ENCODE measurements at places on chromosomes 6 and 20.
A peak's percentile ranks its signal among the peaks of the same experiment; 100 is the strongest.

DNA sequence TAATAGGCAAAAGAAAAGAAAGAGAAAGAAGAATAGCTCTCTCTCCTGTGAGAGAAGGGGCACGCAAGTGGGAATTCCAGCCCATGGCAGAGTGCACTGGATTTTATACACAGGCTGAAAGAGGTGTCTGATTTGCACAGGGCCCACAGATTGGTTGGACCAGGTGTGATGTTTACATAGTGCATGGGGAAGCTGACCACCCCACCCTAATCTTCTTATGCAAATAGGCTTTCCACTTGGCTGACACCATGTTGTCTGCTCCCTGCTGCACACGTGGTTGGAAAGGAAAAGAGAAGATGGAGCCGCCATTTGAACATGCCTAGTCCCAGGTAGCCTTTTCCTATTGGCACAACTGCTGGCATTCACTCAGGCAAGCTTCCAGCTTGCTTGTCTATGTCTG is 20.2 kb downstream of the MICA start:
- no peak for DNase-seq

- no peak for DNase-seq
These were observed 2.7 kb downstream of the CTSA start for GRCh38 chr20:45893831-45894230.

- DNase-seq: peak; percentile 72
These were observed at the start of the genes HSPA1A and HSPA1L for GRCh38 chr6:31815025-31815838. HSPA1A (plus strand) TSS chr6:31815543; CDS start chr6:31815757, 214 bp downstream. HSPA1L (minus strand) TSS chr6:31815283; CDS start chr6:31811972, 3,311 bp downstream.

DNA sequence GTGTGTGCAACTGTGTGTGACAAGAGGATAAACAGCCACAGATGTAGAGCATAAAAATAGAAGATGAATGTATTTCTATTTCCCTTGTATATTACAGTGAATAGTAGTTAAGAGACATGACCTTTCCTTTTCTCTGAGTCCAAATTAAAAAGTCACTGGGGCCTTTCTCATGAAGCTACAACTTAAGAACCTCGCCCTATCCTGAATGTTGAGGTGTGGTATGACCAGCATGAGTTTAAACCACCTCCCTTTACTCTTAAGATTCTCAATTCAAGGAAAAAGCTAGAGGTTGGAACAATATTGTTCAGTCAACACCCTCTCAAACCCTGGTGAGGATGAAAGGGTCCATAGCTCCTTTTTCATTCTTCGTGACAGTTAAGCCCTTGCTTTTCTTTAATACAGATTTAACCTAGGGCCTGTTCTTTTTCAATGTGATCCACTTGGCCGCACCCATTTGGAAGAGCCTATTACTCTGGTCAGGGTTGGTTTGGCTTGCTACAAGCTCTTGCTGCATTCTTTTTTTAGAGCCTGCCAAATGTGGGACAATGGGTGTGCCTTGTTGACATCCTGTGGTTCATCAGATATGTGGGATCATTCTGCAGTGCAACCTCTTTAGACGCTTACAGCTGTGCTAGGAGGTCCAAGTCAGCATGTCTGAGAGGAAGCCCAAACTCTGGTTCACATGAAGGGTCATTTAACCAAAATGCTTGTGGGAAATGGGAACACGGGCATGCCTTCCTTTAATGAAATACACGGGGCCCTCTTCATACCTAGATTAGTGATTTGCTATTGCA is 290.0 kb downstream of the HAO1 start:
- DNase-seq: no peak

DNA sequence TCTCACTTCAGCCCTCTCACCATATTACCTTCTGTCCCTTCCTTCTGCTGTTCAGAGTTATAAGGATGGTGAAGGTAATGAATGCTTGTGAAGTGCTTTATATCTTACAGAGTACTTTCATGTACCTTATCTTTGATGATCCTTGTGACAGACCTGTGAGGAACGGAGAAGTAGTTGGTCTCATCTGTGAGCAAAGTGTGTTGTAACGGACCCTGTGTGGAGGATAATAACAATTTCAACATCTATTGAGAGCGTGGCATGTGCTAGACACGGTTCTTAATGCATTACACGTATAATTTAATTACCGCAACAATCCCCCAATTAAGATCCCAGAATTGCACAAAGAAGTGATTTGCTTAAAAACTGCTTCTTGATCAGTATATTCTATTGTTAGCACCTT is 124.6 kb downstream of the ANKS1A start:
- DNase-seq: no peak

- DNase-seq: peak; percentile 78
These were observed 18.9 kb downstream of the PCNA start for GRCh38 chr20:5100684-5101347.
